CD8-positive, alpha-beta T cell (primary cell): ENCODE measurements at places on chromosomes 3 and 15. TPM values are rescaled to one million over a fixed set of nuclear protein-coding genes. Genes with fewer than 3 reads are reported as not detected.

The GATM gene
- 0.87 TPM for total RNA-seq

DNA sequence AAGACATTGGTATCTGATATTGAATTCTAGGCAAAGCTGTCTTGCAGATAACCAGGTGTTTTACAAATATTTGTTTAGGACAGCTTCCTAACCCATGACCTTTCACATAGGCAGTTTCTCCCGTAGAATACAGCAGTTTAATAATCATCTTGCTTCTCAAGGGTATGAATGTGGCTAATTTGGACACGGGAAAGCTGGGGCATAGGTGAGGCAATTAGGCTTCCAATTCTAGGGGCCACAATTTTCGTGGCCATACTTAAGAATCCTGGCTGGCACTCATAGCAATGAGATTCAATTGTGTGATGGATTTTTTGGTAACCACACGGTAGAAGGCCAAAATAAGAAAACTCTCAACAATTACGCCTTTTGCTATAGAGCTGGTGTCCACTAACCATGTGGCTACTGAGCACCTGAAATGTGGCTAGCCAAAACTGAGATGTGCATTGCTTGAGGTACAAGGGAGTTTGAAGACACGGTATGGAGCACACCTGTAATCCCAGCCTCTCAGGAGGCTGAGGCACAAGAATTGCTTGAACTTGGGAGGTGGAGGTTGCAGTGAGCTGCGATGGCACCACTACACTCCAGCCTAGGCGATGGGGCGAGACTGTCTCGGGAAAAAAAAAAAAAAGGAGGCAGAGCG is 34.4 kb downstream of the TFRC start:
- no peak for DNase-seq

- no peak for DNase-seq
These were observed 44.3 kb downstream of the PDIA5 start for GRCh38 chr3:123110976-123111615.

GRCh38 chr3:64259636-64260035 is 34.4 kb upstream of the PRICKLE2 start:
- no peak for DNase-seq

- DNase-seq = no peak
These were observed 63.2 kb upstream of the HRH1 start for GRCh38 chr3:11091088-11091590.

- no peak for DNase-seq
These were observed 1359.8 kb downstream of the ZPLD1 start for GRCh38 chr3:103794656-103795055.

GRCh38 chr3:156633335-156633734 is 41.1 kb upstream of the TIPARP start:
- DNase-seq = no peak

DNA sequence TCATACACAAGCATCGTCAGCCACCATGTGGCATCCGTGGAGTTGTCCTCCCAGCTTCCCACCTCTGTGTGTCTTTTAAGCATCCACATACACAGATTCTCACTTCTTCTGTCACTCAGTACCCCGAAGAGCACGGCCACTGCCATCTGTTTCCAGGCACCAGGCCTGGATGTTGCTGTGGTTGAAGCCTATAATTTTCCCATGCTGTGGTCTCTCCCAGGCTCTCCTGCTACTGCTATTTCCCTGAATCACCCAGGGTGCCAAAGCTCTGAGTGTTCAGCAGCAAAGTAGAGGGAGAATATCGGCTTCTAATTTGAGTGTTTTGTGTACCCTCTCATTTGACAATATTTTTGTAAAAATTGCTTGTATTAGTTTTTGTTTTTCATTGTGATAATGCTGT is 265.7 kb downstream of the DIPK2A start:
- DNase-seq = no peak

DNA sequence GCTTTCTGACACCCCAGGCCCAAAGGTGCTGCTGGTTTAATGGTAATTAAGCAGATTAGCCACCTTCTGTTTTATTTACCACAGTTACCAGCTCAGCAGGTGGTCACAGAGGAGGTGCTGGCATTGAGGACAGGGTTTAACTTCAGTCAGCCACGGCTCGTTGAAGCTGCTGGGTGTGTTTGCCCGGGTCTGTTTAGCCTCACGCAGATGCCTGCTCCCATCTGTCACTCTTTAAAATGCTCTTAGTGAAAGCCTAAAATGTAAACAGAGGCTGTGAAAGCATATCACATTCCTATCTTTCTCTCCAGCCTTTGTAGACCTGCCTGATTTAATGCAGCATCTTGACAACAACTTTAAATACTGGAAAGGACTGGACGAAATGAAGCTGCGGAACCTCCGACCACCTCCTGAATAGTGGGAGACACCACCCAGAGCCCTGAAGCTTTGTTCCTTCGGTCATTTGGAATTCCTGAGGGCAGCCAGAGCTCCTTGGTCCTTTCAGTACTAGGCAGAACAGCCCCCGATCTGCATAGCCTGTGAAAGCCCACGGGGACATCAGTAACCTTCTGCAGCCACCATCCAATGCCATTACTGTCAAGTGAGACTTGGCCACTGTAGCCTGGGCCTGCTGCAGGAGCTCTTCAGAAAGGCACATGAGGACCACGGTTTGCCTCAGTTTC is 156.0 kb downstream of the PDE8A start:
- DNase-seq = no peak

The MOBP gene
- total RNA-seq = not detected
